ENCODE measurements at places on chromosomes 1 and 21.
A peak's percentile ranks its signal among the peaks of the same experiment; 100 is the strongest.

DNA sequence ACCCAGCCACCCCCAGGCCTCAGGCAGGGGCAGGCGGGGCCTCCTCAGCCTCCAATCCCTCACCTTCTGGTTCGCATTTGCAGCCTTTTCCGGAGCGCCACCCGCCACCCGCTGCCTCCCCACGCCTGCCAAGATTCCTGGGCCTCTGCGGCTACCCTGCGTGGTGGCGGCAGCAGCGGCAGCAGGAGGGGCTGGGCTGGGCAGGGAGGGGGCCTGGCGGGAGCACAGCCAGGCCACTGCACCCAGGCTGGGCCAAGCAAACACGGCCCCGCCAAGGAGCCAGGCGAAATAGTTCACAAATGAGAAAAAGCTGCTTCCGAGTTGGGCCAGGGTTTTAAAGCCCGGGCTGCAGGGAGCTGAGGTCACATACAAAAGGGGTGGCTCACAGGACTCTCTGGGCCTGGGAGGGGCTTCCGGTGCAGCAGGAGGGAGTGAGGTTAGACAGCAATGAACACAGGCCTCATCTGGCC lies 9.8 kb downstream of the COL8A2 start:
- H3K4me3 ChIP-seq: peak overlapping the region; percentile 2
- no peak for DNase-seq
- no peaks in the 10 kb centered on the region for H3K27me3 ChIP-seq
- H3K36me3 ChIP-seq: no peaks in the 10 kb centered on the region
- peaks cover 35% of the 10 kb centered on the region for H3K4me1 ChIP-seq
- peak overlapping the region; percentile 83 for H3K27ac ChIP-seq

GRCh38 chr1:230773396-230774033 lies 26.3 kb downstream of the CAPN9 start:
- no peak for DNase-seq
- H3K27me3 ChIP-seq: no peaks in the 10 kb centered on the region
- H3K4me1 ChIP-seq: no peaks in the 10 kb centered on the region
- H3K36me3 ChIP-seq: no peaks in the 10 kb centered on the region
- no peak overlapping the region for H3K4me3 ChIP-seq
- no peak overlapping the region for H3K27ac ChIP-seq

DNA sequence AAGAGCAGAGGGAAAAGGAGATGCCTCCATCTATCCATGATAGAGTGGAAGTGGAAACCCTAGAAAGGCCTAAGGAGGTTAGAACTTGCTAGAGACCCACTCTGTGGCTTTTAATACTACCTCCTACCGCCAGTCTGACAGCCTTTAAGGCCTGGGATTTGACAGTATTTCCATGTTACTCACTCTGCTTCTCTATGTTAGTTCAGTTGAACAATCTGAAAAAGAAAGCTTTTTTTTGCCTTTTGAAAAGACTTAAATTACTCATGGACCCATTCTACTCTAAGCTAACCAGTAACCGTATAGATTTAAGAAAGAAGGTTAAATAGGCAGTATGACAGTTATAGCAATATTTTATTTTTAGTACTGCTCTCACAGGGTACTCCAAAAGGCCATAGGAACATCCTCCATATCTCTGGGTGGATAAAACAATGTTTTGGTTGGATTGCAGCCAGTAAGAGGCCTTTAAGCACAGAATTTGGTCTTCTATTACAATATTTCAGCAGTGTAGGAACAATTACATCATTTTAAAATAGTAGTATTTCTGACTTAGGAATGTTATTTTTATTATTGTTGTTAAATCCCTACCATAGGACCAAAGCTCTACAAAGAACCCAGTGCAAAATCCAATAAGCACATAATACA lies 15.9 kb upstream of the GPR25 start:
- no peaks in the 10 kb centered on the region for H3K27me3 ChIP-seq
- H3K4me1 ChIP-seq: no peaks in the 10 kb centered on the region
- H3K27ac ChIP-seq: no peak overlapping the region
- H3K4me3 ChIP-seq: no peak overlapping the region
- no peak for DNase-seq
- peaks cover 6% of the 10 kb centered on the region for H3K36me3 ChIP-seq

- no peaks in the 10 kb centered on the region for H3K4me1 ChIP-seq
- H3K4me3 ChIP-seq: no peak overlapping the region
- DNase-seq: no peak
- H3K27ac ChIP-seq: no peak overlapping the region
Measured at GRCh38 chr1:200336101-200336845, 73.6 kb downstream of the ZNF281 start.

DNA sequence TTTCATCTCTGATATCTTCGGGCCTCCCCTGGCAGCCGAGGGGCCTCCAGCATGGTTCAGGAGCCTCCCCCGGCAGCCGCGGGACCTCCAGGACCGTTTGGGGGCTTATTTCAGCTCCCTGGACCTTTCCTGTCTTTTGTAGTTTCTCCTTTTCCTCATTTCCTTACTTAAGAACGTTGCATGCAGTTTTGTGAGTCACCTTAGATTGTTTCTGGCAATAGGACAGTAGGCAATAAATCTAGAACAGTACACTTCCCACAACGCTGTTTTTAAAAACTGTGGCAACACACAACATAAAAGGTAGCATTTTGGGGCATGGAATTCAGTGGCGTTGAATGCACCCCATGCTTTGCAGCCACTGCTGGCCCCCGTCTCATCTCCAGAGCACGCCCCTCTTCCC lies 24.4 kb downstream of the FAAP20 start:
- H3K4me1 ChIP-seq: peaks cover 8% of the 10 kb centered on the region
- H3K36me3 ChIP-seq: peaks cover 25% of the 10 kb centered on the region
- DNase-seq: no peak
- H3K27me3 ChIP-seq: no peaks in the 10 kb centered on the region
- H3K4me3 ChIP-seq: no peak overlapping the region

GRCh38 chr1:229986737-229987337 lies 80.2 kb upstream of the GALNT2 start:
- H3K36me3 ChIP-seq: no peaks in the 10 kb centered on the region
- H3K27me3 ChIP-seq: no peaks in the 10 kb centered on the region
- no peaks in the 10 kb centered on the region for H3K4me1 ChIP-seq
- H3K4me3 ChIP-seq: no peak overlapping the region

DNA sequence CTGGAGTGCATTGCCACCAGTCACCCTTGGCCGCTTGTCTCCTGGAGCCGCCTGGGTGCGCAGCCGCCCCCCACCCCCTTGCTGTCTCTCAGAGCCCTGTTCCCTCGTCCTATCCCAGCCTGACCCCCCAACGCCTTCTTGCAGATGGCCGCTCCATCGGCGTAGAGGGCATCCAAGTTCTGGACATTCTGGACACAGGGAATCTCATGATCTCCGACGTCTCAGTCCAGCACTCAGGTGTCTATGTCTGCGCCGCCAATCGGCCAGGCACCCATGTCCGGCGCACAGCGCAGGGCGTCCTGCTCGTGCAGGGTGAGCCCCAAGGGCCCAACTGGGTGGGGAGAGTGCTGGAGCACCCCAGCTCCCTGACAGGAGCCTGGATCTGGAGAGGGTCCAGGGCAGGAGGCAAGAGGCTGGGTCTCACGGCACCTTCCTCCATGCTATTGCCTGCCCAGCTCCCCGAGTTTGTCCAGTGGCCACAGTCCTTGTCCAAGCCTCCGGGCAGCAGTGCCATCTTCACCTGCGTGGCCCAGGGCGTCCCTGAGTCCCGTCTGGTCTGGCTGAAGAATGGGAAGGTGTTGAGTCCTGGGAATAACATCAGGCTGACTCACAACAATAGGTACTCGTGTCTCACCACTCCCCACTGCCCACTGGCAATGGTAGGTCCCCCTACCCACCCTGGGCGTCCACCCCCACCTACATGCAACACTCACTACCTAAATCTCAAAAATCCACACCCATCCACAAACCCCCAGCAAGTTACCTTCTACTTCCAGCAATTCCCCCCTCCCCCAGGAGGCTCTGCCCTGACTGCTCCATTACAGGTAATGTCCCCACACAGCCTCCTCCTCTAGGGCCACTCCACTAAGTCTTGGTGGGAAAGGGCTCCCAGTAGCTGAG lies 24.6 kb downstream of the SLC27A3 start:
- H3K4me3 ChIP-seq: no peak overlapping the region
- no peak for DNase-seq
- H3K36me3 ChIP-seq: no peaks in the 10 kb centered on the region
- H3K27ac ChIP-seq: no peak overlapping the region
- H3K4me1 ChIP-seq: no peaks in the 10 kb centered on the region

- peaks cover 5% of the 10 kb centered on the region for H3K36me3 ChIP-seq
- H3K27me3 ChIP-seq: no peaks in the 10 kb centered on the region
- H3K27ac ChIP-seq: peak overlapping the region; percentile 100
Measured at GRCh38 chr1:36157115-36157903, 1.3 kb downstream of the MAP7D1 start.

DNA sequence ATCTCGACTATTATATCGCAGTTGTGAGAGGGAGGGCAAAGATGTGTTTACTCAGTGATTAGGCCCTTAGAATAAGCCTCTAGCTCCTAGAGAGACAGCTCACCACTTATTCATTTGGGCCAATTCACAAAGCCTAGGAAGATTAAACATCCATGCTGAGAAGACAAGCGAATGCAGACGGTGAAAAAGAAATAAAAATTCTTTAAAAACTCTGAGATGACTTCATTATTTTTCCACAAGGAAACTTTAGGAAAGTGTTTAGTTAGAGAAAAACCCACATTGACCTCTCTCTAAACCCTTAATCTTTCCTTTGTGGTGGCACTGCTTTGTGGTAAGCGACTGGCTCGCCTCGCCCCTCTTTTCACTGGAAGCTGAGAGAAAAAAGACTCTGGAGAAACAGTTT lies 146.8 kb upstream of the DMRTA2 start:
- H3K36me3 ChIP-seq: peaks cover 51% of the 10 kb centered on the region
- no peaks in the 10 kb centered on the region for H3K4me1 ChIP-seq
- no peak overlapping the region for H3K27ac ChIP-seq
- DNase-seq: no peak

All from esophagus squamous epithelium (tissue), 5 donors.